Dermis blood vessel endothelial cell (primary cell): ENCODE measurements at places on chromosomes 1 and 21. TPM values are rescaled to one million over a fixed set of nuclear protein-coding genes. Genes with fewer than 3 reads are reported as not detected.

DNA sequence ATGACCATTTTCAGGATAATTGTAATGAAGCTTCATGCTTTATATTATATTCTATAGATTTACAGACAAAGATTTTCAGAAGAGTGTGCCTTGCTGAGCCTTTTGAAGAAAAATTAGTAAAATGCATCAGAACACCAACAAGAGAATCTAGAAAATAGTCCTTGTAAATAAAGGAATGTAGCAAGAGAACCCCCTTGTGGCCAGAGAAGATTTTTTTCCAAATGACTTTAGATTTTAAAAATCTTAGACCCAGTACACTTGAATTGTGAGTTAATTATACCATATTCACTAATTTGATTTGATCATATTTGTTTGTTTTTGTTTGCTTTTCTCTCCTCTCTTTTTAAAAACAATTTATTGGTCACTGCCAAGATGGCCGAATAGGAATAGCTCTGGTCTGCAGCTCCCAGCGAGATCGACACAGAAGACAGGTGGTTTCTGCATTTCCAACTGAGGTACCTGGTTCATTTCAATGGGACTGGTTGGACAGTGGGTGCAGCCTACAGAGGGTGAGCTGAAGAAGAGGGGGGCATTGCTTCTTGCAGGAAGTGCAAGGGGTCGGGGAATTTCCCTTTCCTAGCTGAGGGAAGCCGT, 12.8 kb upstream of the IFI44L start:
- DNase-seq = peak; percentile 57

ACOT11 gene
- 1.0 and 3.0 TPM in 2 replicates for total RNA-seq

NR0B2 gene
- not detected in 2 replicates for total RNA-seq

DNA sequence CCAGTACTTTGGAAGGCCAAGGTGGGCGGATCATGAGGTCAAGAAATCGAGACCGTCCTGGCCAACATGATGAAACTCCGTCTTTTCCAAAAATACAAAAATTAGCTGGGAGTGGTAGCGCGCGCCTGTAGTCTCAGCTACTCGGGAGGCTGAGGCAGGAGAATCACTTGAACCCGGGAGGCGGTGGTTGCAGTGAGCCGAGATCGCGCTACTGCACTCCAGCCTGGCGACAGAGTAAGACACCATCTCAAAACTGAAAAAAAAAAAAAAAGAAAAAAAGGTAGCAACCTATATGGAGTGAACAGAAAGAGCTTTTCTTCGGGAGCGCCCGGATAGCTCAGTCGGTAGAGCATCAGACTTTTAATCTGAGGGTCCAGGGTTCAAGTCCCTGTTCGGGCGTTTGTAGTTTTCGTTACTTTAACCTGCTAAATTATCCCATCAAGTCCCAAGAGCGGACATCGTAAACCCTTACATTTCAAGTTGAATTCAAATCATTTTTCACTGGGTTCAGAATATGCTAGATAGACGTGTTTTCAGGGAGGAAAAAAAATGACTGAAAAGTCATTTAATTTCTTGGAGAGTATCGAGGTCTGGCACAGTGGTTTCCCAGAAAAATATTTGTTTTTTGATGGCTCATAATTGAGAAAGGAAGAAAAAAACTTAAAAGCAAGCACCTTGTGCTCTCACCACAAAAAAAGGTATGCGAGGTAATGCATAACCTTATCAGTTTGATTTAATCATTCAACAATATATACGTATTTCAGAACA, 9.8 kb upstream of the MDM4 start:
- peak; percentile 87 for DNase-seq

- peak; percentile 73 for DNase-seq
Measured at GRCh38 chr1:107829036-107829770, 135.8 kb downstream of the VAV3 start.

DNA sequence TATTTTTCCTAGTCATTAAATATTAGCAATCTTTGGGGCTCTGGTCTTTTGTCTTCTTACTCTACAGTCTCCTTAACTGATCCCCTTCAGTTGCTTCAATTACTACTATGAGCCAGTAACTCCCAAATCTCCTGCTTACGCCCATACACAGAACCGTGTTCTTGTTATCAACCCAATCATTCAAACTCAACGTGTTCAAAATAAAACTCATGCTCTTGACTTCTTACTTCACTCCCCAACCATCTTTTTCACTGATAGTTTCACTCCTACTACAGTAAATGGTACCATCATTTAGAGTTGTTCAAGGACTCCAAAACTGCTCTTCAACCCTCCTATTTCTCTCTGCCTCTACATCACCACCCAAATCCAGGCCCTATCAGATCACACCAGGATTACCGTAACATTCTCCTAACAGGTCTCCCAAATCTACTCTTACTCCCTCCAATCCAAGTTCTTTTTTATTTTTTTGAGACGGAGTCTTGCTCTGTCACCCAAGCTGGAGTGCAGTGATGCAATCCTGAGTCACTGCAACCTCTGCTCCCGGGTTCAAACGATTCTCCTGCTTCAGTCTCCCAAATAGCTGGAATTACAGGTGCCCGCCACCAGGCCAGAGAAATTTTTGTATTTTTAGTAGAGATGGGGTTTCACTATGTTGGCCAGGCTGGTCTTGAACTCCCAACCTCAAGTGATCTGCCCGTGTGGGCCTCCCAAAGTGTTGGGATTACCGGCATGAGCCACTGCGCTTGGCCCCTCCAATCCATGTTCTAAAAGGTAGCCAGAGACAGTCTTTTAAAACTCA, 3.0 kb downstream of the YARS1 start:
- peak; percentile 14 for DNase-seq

- peak; percentile 13 for DNase-seq
Measured at GRCh38 chr1:89763649-89763986, 57.2 kb upstream of the LRRC8D start.

GRCh38 chr1:39269349-39269748, 64.9 kb downstream of the MACF1 start:
- DNase-seq = no peak

SELE gene
- total RNA-seq = 5.7 and 24.3 TPM in 2 replicates

DNA sequence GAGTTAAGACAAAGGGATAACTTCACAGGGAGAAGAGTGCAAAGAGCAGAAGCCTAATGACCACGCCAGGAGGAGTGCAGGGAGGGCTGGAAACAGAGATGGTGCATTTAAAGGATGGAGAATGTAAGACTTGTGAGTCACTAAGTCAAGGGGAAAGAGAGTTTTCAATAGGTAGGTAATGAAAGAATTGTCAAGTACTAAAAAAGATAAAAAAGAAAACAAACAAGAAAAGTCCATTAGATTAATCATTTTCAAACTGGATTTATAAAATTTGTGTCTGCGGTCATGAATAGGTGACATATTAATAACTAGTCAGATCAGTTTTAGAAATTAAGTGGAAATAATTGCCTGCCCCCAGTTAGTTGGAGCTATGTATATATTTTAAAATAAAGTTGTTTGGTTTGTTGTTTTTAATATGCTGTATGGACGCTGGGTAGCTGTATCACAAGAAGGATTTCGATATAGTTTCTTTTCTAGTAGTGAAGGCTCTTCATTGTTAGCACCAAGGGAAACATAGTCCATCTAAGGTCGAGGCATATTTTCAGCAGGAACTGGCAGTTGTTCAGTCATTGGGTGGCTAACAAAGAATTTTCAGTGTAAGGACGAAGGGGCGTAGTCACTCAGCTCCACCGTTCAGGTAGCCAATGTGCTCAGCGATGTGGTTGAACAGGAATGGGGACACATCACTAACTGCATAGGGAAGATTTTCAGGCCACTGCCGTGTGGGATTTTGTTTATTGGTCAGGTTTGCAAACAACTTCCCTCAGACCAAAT, 203.0 kb downstream of the TGFB2 start:
- no peak for DNase-seq

AQP10 gene
- not detected in 2 replicates for total RNA-seq

DNA sequence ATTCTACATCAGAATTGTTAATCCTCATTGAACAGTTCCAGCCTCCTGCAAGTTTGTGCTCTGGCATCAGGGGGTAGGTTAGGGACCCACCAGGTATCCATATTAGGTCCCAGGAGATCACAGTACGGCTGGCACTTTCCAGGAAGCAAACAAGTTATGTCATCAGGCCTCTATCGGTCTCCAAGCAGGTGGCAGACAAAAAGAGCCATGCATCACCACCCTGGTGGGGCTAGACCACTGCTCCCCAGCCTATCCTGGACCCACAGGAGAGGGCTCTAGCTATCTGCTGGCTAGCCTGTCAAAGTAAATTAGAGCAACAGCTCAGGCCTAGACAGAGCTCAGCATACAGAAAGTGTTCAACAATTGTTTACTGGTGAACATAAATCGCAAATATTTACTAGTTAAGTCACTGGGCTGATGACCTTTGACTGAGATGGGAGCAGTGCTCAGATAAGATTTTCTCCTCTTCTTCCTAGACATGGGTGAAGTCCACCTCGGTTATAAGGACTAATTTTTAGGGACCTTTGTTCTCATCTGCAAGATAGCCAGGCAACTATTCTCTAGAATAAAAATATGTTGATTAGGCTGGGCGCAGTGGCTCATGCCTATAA, 6.4 kb downstream of the NUAK2 start:
- DNase-seq = no peak

- DNase-seq = peak; percentile 47
Measured at GRCh38 chr1:153697191-153698019, 18.9 kb downstream of the NPR1 start.

DNA sequence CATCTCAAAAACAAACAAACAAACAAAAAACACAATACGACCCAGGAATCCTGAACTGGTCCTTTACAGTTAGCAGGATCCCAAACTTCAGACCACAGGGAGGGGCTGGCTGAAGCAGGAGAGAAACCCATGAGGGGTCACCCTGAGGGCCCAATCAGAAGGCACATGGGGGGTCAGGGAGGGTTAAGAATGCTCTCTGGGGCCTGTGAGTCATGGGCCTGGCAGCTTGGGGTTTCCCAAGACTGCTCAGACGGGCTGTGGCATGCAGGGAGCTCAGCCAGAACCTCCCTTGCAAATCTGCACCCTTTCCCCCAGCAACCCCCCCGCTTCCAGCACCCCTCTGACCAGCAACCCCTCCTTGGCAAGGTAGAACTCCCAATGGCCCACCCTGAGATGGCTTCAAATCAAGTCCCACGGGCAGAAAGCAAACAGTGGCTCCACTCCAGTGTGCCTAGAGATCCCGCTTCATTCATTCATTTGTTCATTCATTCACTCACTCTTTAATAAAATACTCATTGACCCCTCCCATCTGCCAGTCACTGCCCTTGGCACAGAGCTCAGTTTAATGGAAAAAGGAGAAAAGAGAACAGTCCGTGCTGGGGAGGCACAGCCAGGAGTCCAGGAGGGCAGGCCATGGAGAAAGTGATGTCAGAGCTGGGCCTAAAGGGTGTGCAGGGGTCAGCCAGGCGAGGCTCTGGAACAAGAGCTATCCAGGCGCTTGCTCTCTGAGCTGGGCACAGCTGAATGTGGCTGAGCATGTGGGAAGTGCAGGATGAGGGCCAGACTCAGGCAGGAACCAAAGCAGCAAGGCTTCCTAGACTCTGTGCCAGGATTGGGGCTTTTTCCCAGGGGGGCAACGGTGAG, 8.2 kb downstream of the UQCRHL start:
- DNase-seq = peak; percentile 87

ARTN gene
- total RNA-seq = not detected in 2 replicates
